Fibroblast of pulmonary artery (primary cell): ENCODE measurements at places on chromosomes 2 and 18.
A peak's percentile ranks its signal among the peaks of the same experiment; 100 is the strongest.

GRCh38 chr18:48913201-48913600, 37.6 kb downstream of the SMAD7 start:
- no peak for DNase-seq

GRCh38 chr2:10137053-10137843, 14.7 kb downstream of the RRM2 start:
- DNase-seq = no peak

DNA sequence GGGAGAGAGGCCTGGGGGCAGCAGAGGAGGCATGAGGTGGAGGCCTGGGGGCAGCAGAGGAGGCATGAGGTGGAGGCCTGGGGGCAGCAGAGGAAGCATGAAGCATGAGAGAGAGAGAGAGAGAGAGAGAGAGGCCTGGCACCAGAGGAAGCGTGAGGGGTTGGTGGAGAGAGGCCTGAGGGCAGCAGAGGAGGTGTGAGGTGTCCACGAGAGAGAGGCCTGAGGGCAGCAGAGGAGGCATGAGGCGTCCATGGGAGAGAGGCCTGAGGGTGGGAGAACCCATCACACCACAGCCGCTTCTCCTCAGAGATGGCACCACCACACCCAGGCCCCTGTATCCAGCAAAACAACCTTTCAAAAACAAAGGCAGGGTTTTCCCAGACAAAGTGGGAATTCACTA, 55.7 kb upstream of the KCNG2 start:
- no peak for DNase-seq

DNA sequence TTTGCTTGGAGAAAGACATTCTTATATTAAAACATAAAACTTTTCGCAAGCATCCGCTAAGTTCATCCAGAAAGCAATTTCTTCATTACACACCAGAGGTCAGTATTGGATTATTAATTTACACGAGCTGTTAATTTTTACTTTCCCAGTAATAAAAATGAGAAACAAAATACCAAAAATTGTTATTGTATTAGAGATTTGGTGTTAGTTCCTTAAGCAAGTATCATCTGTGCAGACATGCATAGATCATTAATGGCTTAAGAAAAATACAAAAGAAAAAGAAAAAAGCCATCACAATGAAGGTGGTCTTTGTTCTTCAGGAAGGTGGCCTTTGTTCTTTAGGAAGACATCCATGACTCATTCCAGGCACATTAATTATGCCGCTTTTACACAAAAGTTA, 53.6 kb upstream of the HNMT start:
- DNase-seq = peak; percentile 49

DNA sequence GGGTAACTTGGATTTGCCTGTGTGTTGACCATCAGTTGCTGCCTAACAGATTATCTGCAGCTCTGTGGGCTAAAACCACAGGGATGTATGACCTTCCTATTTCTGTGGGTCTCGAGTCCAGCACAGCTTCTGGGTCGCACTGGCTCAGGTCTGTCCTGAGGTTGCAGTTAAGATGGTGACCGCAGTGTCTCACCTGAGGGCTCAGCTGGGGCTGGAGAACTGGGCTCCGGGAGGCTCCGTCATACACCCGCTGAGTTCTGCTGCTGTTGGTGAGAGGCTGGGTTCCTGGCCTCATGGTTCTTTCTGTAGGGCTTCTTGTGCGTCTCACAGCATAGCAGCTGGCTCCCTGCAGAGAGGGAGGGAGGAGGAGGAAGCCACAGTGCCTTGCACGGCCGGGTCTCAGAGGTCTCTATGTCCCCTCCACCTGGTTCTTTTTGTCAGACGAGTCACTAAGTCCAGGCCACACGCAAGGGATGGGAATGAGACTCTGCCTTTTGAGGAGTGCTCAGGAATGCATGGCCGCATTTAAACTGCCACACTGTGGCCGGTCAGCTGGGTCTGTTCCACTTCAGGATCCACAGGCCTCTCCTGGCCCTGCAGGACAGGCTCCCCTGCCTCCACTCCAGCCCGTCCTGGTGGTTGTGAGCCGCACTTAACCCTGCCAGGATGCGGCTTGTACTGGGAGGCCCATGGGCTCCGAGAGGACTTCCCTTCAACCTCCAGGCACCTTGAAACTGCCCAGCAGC, 67.2 kb downstream of the ADI1 start:
- DNase-seq = no peak

- DNase-seq = no peak
These were observed 127.4 kb downstream of the PLCL1 start for GRCh38 chr2:197931661-197932312.

GRCh38 chr2:223578846-223579245, 23.3 kb downstream of the SCG2 start:
- DNase-seq = no peak

DNA sequence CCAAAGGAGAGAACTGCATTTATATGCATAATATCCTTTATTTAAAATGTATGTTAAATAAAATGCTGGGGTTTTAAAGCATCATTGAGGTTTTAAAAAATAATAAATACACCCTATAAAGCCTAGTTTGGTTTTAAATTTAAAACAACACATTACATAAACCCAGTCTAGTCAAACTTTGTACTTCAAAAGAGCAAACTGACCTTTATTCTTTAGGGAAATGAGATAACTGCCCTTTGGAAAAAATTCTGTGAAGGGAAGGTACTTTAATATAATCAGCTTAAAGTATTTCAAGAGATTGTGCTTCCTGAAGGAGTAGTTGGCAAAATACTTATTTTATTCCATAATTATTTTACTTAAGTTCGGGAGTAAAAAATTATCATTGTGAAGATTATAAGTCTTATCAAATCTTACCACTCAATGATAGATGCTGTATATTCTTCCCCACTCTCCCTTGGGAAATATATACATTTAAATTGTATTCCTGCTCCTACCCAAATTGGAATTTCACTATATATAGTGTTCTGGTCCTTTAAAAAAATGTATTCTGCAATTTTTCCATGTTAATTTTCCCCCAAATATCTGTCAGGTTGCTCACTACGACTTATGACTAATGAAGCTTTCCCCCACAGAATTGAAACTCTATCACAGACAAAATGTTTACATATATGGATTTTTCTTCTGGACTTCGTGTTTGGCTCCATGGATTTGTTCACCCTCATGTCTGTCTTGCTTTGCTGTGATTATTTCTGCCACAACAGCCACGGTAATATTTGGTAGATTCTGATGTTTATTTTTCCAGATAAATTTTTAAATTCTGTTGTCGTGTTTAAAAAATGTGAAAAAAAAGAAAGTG, 42.1 kb downstream of the ZC3H6 start:
- peak; percentile 48 for DNase-seq

DNA sequence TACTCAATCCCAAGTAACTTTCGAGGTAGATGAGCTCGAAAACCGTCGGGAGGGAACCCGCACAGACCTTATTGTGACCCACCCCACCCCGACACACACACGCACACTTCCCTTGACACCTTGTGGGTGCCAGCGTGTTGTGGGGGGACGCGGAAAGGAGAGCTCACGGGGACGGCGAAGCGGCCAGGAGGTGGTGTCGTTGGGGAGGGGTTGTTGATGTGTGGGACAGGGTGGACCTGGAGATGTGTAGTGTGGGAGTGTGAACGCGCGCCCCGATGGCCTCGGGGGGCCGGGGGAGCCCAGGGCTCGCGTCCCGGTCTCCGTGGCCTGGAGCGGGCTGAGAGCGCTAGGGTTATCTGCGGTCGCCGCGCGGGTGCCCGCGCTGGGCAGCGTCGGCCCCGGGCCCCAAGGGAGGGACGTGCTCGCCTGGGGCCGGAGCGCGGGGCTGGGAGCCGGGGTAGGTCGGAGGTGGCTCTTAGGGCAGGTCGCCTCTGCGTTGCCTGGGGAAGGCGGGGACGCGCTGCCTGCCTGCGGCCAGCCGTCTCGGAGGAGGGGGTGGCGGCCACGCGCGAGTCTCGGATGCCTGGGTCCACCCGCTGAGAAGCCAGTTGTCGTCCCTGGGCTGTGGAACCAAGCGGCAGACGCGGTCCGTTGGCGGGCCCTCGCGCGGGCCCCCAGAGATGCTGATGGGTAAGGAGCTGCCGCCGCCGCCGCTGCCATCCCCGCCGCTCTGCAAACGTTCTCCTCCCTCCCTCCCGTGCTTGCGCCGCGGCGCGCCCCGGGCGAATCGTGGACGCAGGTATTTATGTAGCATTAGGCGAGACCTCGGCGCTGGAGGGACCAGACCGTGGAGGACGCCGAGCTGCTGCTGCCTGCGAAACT, 1.6 kb downstream of the KLHL29 start:
- DNase-seq = peak; percentile 21

DNA sequence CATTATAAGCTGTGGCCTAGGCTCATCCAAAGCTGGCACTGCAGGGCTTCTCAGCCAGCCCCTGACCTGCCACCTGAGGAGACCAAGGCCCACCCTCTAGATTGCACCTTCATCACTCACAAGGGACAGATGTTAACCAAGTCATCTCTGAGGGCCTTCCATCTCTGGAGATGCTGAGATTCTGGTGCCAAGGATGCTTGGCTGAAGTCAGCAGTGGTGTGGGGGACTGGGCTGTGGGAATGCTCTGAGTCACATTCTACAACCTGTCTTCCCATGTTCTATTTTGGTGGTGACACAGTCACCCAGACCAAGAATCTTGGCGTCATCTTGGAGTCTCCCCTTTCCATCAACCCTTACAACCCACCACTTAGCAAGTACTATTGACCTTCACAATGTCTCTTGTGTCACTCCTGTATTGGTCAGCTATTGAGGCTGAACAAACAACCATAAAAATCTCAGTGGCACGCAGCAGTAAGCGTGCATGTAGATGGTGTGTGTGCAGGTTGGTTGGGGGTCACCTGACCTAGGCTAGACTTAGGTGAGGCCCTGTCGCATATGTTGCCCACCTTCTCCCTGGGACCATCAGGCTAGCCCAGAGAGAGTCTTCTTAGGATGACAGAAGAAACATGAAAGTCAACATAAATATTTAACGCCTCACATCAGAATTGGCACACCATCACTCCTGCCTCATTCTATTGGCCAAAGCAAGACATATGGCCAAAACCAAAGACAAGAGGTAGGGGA, 135.0 kb downstream of the SMAD7 start:
- no peak for DNase-seq

- peak; percentile 25 for DNase-seq
These were observed 291.2 kb downstream of the ALPK2 start for GRCh38 chr18:58337686-58338085.

DNA sequence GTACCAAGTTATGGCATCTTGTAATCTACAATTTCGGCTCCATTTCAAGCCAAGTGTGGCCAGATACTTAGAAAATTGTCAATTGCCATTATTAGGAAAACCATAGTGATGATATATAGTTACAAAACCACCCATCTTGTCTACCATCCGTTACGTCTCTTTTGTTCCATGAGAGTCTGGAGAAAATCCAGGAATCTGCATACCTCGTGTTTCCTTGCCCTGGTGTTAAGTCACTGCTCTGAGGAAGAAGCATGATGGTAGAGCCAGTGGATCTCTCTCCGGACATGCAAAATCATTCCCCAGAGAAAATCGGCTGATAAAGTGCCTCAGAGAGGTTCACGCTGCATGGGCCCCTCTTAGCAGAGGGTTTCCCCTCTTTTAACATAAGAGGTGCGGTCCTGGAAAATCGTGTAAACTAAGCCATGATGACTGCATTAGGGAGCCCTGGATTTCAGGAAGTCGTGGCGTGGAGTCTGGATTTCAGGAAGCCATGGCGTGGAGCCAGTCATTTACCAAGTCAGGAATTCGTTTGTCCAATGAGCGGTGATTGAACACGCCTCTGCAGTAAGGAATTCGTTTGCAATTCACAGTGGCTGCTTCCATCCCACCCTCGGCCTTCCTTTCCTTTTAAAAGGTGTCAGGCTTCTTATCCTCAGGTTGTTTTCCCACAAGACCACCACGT, 158.5 kb upstream of the TPO start:
- no peak for DNase-seq

DNA sequence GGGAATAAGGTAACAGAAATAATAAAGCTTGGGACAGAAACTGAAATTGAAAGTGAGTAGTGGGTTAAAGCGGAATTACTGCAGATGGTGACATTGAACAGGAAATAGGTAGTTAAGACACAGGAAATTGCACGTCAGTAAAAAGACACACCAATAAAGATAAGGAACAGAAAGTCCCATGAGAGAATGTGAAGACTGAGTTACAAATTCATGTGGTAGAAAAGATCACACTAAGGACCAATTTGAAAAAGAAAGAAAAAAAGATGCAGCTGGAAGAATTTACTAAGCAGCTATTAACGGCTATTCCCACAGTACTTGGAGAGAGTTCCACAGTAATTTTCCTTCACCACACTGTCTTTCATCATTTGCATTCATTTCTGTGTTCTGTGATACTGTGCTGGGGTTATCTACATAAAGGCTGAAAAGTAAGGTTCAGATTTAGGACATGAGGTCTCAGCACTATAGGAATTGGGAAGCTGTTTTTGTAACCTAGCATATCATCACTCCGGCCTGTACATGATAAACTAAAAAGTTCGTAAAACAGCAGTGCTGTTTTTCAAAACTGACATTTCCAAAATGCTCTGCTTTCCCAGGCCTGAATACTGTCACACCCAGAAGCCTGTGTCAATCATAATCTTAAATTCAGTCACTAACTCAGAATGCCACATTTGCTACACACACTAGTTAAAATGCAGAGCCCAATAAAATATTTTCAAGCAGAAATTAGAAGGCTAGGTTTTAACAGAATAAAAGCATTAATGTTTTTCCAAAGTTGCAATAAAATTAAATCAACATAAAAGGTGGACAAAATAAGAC, 42.9 kb downstream of the SRBD1 start:
- DNase-seq = peak; percentile 59

DNA sequence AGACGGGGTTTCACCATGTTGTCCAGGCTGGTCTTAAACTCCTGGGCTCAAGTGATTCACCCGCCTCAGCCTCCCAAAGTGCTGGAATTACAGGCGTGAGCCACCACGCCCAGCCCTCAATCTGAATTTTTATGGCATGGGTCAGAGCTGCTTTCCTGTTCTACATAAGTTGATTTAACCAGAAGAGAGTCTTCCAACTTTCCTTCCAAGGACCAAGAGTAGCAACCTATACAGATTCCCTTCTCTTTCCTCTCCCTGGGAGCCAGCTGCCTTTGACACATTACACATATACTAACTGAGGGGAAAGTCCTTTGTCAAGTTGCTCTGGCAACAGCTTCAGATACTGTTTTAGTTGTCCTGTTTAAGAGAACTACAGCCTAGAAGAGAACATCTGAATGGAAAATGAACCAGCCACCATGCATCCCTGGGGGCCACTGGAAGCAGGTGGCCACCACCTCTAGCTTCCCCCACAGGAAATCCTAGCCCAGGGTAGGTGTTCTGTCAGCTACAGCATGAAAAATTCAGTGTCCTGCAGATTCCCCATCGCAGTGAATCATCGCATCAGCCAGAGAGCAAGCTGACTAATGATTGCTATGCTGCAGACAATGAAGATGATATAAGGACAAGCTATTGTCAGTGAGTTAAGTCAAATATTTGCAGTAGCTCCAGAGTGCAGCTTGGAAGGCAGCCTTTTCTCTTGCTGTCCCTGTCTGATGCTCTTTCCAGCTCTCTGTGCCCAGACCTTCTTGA, 62.9 kb downstream of the POMC start:
- peak; percentile 25 for DNase-seq
